Caki2 (cell line): ENCODE measurements at places on chromosomes 4 and X.

DNA sequence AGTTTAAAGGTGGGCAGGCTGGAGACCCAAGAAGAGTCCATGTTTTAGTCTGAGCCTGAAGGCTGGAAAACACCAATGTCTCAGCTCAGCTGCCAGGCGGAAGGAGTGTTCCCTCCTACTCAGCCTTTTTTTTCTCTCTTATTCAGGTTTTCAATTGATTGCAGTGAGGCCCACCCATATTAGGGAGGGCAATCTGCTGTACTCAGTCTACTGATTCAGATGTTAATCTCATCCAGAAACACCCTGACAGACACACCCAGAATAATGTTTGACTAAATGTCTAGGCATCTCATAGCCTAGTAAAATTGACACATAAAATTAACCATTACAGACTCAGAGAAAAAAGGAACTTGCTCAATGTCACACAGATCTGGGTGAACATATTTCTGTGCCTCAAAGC, 347.1 kb downstream of the GBA3 start:
- peak; percentile 92 for DNase-seq

DNA sequence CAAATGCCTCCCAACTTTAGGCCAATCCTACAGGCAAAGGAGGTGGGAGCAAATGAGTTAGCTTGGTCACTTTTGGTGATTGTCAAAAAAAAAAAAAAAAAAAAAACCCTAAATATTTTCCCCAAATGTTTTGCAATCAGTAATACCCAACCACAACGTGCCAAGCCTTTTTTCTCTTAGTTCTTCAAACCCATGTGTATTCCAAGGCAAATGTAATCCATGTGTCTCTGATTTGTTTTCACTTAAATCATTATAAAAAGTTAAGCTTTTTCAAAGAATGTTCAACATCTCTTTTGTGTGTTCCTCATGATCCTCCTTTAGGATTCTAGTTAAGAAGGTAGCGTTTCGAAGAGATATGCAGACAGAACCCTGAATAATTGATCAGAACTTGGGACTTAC, 328.4 kb downstream of the PAPSS1 start:
- DNase-seq: no peak

DNA sequence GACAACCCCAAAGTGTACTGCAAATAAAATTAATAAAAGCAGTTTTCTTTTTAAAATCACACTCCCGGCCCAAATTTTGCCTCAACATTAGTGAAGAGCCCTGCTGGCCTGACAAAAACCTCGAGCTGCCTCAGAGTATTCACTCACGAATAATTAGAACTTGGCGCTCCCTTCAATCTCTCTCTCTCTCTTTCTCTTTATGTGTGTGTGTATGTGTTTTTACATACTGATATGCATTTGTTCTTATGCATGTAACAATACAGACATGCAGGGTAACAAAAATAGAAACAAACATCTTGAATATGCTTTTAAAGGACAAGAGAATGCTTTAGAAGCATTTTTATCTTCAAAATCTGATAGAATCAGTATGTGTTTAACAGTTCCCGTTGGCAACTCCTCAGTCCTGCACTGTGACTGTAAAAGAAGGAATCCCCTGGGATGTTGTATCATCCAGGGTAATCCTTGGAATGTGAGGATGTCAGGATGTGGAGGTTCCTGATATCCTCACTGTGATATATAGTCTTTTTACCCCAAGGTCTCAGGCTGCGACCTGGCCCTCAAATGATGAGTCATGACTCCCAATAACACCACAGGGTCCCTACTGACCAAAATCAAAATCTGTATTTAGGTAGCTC, 53.0 kb downstream of the PTCHD1 start:
- no peak for DNase-seq

GRCh38 chr4:38775326-38775725, 7.5 kb downstream of the TLR10 start:
- DNase-seq: no peak

DNA sequence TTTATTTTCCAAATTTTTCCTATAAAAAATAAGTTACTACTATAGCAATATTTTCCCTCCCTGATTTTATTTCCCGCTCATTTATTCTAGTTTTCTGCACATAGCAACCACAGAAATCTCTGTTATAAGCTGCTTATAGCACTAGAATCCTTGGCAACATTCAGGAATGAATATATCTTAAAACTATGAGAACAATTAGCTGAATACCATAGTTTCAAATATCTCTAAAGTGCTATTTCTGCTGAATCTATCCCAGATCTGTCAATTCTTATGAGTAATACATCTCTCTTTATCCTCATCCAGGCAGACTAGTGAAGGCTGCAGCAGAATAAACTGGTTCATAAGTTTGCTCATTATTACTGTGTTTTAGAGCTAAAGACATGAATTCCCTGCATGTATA, 622.9 kb upstream of the DIPK2B start:
- DNase-seq: no peak

DNA sequence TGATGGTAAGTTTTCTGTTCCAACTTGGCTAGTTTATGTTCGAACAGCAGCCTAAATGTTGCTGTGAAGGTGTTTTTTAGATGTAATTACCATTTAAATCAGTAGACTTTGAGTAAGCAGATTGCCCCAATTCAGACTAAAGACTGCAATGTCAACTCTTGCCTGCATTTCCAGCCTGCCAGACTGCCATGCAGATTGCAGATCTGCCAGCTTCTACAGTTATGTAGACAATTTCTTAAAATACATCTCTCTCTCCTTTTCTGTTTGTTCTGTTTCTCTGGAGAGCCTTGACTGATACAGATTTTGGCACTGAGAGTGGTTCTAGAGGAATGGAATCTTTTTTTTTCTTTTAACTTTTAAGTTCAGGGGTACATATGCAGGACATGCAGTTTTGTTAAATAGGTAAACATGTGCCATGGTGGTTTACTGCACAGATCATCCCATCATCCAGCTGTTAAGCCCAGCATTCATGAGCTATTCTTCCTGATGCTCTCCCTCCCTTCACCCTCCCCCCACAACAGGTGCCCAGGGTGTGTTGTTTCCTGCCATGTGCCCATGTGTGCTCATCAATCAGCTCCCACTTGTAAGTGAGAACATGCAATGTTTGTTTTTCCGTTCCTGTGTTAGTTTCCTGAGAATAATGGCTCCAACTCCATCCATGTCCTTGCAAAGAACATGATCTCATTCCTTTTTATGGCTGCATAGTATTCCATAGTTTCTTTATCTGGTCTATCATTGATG, 227.8 kb downstream of the CPE start:
- no peak for DNase-seq

DNA sequence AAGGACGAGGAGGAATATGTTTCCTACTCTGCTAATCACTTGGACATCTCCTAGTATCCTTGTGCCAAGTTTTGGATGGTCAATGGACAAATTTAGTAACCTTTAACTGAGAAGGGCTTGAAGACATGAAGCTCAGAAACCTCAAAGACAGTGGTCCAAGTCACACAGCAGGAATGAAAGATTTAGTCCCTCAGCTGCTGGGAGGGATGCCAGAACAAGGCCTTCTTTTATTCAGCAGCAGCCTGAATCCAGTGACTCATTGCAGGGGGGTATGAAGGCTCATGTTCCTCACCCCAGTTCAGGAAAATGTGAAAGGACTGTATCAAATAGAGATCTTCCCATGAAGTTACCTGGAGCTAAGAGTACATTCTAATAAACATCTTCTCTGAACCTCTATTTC, 214.9 kb upstream of the UGT8 start:
- no peak for DNase-seq

GRCh38 chr4:146495269-146495668, 26.5 kb downstream of the SLC10A7 start:
- no peak for DNase-seq
